ENCODE measurements at places on chromosomes 2 and 18.

DNA sequence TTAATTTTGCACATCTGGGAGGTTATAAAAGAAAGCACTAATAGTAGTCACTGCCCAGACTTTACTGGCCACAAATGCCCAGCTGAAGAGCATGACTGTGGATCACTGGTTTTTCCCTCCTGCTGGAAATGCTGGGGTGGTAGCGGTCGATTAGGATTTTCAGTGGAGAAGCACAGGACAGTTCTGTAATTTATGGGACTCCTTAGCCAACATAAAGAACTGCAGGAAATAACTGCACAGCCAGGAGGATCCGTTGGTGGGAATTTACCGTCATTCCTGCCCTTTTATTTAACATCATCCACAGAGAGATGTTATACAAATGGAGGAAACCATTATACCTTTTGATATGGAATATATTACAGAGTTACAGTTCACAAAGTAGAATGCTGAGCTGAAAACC is 61.5 kb downstream of the TNFRSF11A start:
- DNase-seq = no peak

GRCh38 chr2:33509908-33510585 is 33.6 kb downstream of the RASGRP3 start:
- DNase-seq = no peak

GRCh38 chr2:10036095-10036884 is 7.1 kb upstream of the KLF11 start:
- DNase-seq = no peak

- no peak for DNase-seq
Measured at GRCh38 chr18:13235421-13235831, 16.9 kb downstream of the LDLRAD4 start.

DNA sequence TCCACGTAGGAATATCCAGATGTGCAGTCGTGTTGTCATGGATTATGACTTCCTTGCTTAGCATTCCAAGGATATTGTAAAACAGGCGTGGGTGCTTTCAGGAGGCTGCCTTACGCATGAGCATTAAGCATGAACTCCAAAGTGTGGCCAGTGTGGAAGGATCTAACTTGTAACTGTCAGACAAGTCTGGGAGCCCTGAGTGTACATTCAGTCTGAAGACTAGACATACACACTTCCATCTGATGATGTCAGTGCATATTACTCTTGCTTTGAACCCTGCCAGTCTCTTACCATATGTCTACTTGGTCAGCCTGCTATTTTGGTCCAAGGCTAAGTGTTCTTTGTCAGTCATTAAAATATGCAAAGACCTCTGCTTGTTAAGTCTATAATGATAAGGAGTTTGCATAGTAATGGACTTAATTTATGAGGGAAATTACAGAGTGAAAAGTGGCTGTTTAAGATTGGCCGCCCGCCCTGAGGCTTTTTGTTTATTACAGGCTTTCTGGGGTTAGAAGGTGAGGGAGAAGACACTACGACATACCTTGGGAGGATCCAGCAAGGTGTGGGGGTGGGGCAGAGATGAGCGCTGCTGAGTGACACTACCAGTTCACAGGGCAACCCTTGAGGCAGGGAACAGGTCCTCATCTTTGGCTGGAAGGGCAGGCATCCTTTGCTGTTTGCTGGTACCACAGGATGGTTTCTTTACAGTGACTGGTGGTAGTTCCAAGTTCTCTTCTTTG is 48.3 kb downstream of the CABLES1 start:
- no peak for DNase-seq

DNA sequence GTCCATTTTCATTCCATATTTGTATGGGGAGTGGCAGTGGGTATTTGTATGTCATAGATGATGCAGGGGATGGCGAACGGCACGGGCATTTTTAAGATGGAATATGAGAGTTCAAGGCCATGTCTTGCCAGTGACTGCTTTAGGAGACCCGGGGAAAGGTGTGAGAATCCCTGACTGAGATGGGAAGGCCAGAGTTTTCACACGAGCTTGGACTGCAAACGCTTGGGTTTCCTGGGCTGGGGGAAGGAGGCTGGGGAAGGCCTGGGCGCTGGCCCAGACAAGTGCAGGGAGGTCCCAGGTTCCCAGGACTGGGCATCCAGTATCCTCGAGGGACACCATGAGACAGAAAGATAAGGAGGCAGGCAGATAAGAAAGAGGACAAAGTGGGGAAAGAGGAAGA is 35.2 kb downstream of the CNGA3 start:
- DNase-seq = no peak

GRCh38 chr18:7512348-7512747 is 54.8 kb upstream of the PTPRM start:
- no peak for DNase-seq

- no peak for DNase-seq
Measured at GRCh38 chr2:111201214-111201613, 80.5 kb downstream of the BCL2L11 start.

- no peak for DNase-seq
Measured at GRCh38 chr2:46929612-46930011, 14.0 kb upstream of the MCFD2 start.

- DNase-seq = no peak
Measured at GRCh38 chr18:34117319-34117718, 107.4 kb downstream of the NOL4 start.

DNA sequence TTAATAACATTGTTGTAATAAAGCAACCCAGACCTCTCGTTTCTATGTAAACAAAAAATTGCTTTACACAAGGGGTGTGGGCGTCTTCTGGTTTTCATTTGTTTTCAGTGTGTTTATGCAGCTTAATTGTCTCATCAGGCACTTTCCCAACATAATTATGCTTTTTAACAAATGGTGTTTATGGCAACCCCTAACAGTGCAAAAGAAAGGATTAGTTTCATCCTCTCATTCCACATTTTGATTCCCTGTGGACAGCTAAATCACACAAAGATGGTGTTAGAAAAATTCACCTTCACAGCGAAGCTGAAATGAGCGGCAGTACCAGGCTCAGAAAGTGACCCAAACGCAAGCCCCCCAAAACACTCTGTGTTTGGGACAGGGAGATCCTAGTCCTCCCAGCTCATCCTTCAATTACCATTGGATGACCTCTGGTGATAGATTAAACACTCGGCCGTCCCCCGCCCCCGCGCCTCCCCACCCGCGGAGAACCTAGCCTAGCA is 724 bp downstream of the FTCDNL1 start:
- no peak for DNase-seq

Measured in erythroblast (primary cell).